NCI-H1694 (cell line): ENCODE measurements at places on chromosomes 4 and X.
A peak's percentile ranks its signal among the peaks of the same experiment; 100 is the strongest.

DNA sequence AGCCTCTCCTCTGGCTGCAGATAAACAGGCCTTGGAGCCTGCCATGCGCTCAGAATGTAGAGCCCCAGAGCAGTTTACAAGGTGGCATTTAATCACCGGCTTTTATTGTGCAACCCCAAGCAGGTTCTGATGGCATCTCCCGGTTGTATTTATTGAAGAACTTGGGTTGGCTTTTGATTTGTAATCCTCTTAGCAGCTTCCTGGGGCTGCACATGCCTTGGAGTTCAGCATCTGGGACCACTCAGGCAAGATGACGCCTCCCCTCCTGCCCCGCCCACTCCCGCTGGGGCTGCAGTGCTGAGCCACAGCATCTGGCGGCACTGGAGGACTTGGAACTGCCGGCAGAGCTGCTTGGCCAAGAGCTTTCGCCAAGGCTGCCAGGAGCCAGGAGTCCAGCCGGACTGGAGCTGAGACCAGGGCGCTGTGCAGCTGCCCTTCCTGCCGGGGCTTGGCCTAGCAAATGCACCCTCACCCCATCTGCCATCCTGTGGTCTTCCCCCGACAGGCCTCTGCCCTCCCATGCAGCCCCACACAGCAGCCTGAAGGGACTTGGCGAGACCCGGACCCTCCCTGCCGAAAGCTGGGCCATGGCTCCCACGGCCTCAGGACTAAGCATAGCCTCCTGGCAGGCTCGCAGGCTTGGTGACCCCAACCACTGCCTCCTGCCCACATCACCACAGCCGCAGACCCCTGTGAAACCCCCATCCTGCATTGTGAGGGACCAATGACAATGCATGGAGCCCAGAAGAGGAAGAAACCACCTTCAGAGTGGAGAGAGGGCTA is 5.4 kb downstream of the HTRA3 start:
- peak; percentile 81 for DNase-seq

GRCh38 chr4:174423257-174423944 is 98.9 kb downstream of the HPGD start:
- no peak for DNase-seq

DNA sequence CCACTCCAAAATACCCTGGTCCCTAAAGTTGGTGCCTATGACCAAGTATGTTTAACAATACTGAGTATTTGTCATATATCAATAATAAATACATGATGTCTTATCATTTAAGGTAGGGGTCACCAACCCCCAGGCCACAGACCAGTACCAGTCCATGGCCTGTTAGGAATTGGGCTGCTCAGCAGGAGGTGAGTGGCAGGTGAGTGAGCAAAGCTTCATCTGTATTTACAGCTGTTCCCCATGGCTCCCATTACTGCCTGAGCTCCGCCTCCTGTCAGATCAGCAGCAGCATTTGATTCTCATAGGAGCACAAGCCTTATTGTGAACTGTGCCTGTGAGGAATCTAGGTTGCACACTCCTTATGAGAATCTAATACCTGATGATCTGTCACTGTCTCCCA is 126.2 kb downstream of the HNRNPD start:
- DNase-seq = no peak

GRCh38 chrX:21638311-21638710 is 19.8 kb downstream of the KLHL34 start:
- DNase-seq = no peak

DNA sequence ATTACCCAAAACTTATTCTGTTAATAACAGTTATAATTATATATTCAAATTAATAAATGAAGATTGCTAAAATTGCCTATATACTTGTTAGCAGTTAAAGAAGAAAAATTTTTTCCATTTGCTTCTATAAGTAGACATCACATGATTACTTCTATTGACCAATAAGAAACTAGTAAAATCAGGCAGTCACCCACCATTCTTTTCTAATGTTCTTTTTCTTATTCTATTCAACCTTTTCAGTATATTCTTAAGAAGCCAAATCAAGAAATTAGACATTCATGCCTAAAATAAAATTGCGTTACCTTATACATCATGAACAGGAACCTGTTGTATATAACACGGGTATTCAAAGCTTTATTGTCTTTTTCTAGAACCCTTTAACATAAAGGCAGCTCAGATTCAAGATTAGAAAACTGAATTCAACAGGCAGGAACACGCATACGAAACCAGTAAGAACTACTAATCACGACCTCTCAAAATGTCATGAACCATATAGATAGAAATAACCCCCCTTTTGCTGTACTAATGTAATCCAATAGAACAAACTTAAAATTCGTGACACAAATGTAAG is 568.1 kb upstream of the DIPK2B start:
- no peak for DNase-seq

GRCh38 chrX:130167040-130167439 is 1.4 kb upstream of the AIFM1 start:
- no peak for DNase-seq
